ENCODE measurements at places on chromosomes 13 and 19.

GRCh38 chr13:106159295-106160195 is 375.9 kb downstream of the EFNB2 start:
- no peaks in the 10 kb centered on the region for H3K27me3 ChIP-seq
- H3K36me3 ChIP-seq: no peaks in the 10 kb centered on the region

DNA sequence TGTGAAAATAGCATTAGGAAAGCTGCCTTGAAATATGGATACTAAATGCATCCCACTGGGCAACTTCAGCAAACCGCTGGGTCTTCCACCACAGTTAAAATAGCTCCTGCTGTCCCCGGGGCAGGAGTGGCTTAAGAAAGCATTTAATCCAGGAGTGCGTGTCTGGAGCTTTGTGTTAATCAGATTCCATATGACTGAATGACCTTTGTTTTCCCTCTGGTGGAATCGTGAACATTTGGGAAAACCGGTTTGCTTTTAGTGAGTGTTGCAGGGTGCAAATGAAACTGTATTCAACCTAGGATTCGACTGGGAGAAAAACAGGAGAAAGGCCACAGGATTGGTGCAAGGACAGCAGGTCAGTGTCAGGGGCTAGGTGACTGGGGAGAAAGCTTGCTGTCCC is 237.6 kb upstream of the MAB21L1 start:
- H3K4me1 ChIP-seq: peaks cover 32% of the 10 kb centered on the region
- no peak for DNase-seq
- no peaks in the 10 kb centered on the region for H3K36me3 ChIP-seq
- peak overlapping the region; percentile 72 for H3K27ac ChIP-seq

DNA sequence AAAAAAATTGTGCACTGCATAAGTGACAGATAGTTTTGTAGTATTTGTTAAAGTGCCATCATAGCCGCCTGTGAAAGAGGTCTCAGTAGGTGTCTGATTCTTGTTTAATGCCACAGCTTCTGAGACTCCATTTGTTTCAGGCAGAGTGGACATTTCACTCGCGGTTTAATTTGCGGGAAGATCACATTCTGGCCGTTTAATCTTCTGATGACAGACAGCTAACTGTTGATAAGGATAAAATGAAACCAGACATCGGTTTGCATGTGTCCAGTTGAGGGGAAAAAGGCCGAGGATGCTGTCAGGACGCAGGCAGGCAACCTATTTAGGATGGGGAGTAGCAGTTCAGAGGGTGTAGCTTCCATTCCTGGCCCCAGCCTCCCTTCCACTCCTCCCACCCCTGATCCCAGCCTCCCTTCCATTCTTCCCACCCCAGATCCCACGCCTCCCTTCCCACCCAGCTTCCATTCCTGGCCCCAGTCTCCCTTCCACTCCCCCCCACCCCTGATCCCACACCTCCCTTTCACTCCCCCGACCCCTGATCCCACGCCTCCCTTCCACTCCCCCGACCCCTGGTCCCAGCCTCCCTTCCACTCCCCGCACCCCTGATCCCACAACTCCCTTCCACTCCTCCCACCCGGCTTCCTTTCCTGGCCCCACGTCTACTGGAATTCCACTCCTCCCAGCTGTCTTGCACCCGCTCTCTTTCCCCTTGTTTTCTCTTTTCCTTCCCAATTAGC is 23.8 kb downstream of the ATP11A start:
- no peaks in the 10 kb centered on the region for H3K36me3 ChIP-seq
- DNase-seq: no peak
- no peak overlapping the region for H3K4me3 ChIP-seq
- H3K4me1 ChIP-seq: peaks cover 52% of the 10 kb centered on the region

- H3K36me3 ChIP-seq: no peaks in the 10 kb centered on the region
- H3K27ac ChIP-seq: peak overlapping the region; percentile 17
- no peaks in the 10 kb centered on the region for H3K27me3 ChIP-seq
- DNase-seq: no peak
Observed at GRCh38 chr13:110985541-110985940, 70.7 kb upstream of the ANKRD10 start.

DNA sequence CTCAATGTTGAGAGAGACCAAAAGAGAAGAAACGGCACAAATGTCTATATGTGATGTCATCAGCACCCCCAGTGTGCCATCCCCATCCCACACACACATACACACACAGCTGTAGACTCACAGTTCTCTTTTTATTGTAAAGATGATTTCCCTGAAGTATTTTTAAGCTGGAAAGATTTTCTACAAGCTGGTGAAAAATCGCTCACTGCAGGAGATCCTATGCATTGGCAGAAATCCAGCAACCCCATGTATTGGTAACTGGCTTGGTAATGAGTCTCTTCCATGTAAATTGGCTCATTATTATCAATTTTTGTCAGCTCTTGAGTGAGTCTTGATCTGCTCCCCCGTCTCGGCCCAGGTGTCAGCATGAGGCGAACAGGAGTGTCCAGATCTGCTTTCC is 107.1 kb upstream of the UQCRFS1 start:
- no peak overlapping the region for H3K4me3 ChIP-seq
- H3K27me3 ChIP-seq: no peaks in the 10 kb centered on the region
- DNase-seq: no peak
- H3K4me1 ChIP-seq: no peaks in the 10 kb centered on the region
- H3K36me3 ChIP-seq: no peaks in the 10 kb centered on the region

DNA sequence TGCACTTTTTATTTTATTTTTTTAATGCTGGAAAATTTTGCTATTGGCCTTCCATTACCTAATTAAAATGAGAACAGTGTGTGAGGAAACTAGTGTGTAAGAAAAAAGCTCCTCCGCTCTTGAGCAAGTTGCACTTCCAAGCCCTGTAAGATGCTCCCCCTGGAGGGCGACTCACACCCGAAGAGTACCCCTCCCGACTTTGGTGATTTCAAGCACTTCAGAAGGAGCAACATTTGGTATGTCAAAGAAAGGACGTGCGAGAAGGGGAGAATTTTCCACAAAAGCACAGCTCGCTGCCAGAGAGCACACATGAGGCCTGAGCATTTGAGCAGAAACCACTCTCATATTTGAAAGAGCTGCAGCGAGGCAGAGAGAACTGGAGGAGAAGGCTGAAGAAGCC is 504.4 kb downstream of the FGF9 start:
- no peaks in the 10 kb centered on the region for H3K27me3 ChIP-seq
- no peaks in the 10 kb centered on the region for H3K36me3 ChIP-seq
- H3K4me1 ChIP-seq: no peaks in the 10 kb centered on the region
- no peak for DNase-seq
- H3K4me3 ChIP-seq: no peak overlapping the region

- H3K27me3 ChIP-seq: no peaks in the 10 kb centered on the region
- H3K4me1 ChIP-seq: peaks cover 8% of the 10 kb centered on the region
- peak overlapping the region; percentile 16 for H3K27ac ChIP-seq
- H3K36me3 ChIP-seq: no peaks in the 10 kb centered on the region
- DNase-seq: no peak
Observed at GRCh38 chr13:111247552-111247951, 72.9 kb upstream of the TEX29 start.

GRCh38 chr13:111919849-111920248 is 147.1 kb upstream of the SOX1 start:
- no peaks in the 10 kb centered on the region for H3K4me1 ChIP-seq
- peaks cover 7% of the 10 kb centered on the region for H3K27me3 ChIP-seq
- H3K4me3 ChIP-seq: no peak overlapping the region
- no peak for DNase-seq

DNA sequence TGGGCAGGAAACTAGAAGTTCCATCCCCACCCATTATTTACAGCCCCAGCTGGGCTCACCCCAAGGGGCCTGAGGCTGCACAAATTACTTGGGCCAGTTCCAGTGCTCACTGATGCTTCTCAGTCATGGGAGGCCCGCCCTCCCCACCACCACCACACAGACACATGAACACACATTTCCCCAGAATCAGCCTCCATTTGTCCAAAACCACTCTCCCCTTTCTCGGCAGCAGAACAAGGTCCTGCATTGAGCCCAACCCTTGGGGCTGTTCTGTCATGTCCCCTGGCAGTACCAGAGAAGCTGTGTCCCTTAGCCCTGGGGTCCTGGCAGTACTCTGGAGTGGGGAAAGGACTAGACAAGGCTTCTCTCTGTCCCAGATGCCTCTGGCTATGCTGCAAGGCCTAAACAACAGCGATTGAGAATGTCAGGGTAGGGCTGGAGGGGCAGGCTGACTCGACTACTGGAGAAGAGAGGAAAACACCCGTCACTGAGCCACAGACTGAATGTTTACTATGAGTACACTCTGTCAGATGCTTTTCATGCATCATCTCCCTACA is 21.8 kb downstream of the SAMD4B start:
- H3K4me3 ChIP-seq: no peak overlapping the region
- H3K36me3 ChIP-seq: no peaks in the 10 kb centered on the region
- no peak for DNase-seq
- H3K4me1 ChIP-seq: peaks cover 4% of the 10 kb centered on the region

GRCh38 chr19:29445246-29445645 is 80.5 kb upstream of the VSTM2B start:
- DNase-seq: no peak
- no peaks in the 10 kb centered on the region for H3K36me3 ChIP-seq
- no peak overlapping the region for H3K4me3 ChIP-seq
- H3K27ac ChIP-seq: no peak overlapping the region

- H3K36me3 ChIP-seq: no peaks in the 10 kb centered on the region
- DNase-seq: no peak
- no peaks in the 10 kb centered on the region for H3K27me3 ChIP-seq
- H3K27ac ChIP-seq: no peak overlapping the region
- no peak overlapping the region for H3K4me3 ChIP-seq
Observed at GRCh38 chr19:39937094-39937720, 2.8 kb upstream of the FCGBP start.

GRCh38 chr19:18594096-18594823 is 5.7 kb downstream of the REX1BD start:
- H3K36me3 ChIP-seq: no peaks in the 10 kb centered on the region
- peaks cover 21% of the 10 kb centered on the region for H3K27me3 ChIP-seq
- peaks cover 24% of the 10 kb centered on the region for H3K4me1 ChIP-seq

DNA sequence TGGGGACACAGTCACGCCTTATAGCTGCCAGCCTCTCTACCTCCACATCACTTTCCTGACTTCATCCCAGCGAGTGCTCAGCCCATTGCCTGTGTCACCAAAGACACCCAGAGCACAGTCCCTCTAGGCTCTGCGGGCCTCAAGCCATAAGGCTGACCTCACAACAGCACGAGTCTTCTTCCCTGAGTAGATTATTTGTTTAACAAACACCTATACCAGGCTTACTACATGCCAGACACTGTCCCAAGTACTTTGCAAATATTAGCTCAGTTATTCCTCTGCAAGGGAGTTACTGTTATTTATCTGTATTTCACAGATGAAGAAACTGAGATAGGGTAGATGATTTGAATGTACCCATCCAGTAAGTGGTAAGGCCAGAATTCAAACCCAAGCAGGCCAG is 504.3 kb downstream of the COG6 start:
- no peak overlapping the region for H3K4me3 ChIP-seq
- no peaks in the 10 kb centered on the region for H3K36me3 ChIP-seq
- DNase-seq: no peak
- H3K27ac ChIP-seq: no peak overlapping the region
- H3K27me3 ChIP-seq: peaks cover 4% of the 10 kb centered on the region

- H3K27ac ChIP-seq: no peak overlapping the region
- H3K36me3 ChIP-seq: no peaks in the 10 kb centered on the region
- no peaks in the 10 kb centered on the region for H3K27me3 ChIP-seq
- peak; percentile 7 for DNase-seq
Observed at GRCh38 chr19:2046046-2046907, 4.8 kb downstream of the MKNK2 start.

DNA sequence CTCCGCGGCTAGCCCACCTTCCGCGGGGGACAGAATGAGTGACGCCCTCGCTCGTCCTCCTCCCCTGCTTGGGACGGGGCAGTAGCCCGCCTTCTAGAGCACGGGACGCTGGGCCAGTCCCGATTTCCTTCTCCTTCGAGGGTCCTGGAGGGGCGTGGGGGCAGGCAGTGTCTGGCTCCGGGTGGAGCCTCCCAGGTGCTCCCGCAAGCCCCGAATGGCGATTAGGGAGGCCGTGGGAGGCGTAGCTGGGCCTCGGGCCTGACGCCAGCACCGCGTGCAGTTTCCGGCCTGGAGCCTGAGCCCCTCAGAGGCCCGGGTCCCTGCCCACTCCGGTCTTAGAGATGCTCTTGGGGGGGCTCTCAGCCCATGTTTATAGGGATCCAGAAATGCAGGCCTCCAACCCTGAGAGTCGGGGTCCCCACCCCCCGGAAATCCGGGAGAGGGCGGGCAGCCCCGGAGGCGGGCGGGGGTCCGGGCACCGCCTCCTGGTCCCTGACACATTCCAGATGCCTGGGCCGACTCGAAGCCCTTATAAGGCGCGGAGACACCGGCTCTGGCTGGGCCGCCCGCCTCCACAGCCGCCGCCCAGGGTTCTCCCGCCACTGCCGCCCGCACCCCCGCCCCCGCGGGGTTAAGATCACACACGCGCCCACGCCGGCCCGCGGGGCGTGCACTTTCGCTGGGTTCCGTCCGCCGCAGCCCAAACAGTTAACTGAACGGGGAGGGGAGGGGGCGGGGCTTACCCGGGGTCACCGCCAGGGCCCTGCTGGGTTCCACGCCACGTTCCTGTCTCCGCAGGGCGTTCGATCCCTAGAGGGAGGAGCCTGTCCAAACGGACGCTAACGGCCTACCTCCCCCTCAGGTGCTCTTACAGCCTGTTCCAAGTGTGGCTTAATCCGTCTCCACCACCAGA is 1.5 kb downstream of the MYADM start:
- H3K27ac ChIP-seq: peak overlapping the region; percentile 98
- peak; percentile 95 for DNase-seq
- H3K36me3 ChIP-seq: no peaks in the 10 kb centered on the region

GRCh38 chr13:23146006-23146405 is 34.8 kb upstream of the SGCG start:
- no peak overlapping the region for H3K27ac ChIP-seq
- H3K36me3 ChIP-seq: no peaks in the 10 kb centered on the region
- no peak for DNase-seq
- no peak overlapping the region for H3K4me3 ChIP-seq

- peak; percentile 34 for DNase-seq
- H3K4me1 ChIP-seq: peaks cover 19% of the 10 kb centered on the region
- no peaks in the 10 kb centered on the region for H3K27me3 ChIP-seq
- no peaks in the 10 kb centered on the region for H3K36me3 ChIP-seq
- peak overlapping the region; percentile 74 for H3K4me3 ChIP-seq
- H3K27ac ChIP-seq: peak overlapping the region; percentile 86
Observed at GRCh38 chr13:102597029-102597961, 509 bp downstream of the TPP2 start.

- H3K27me3 ChIP-seq: no peaks in the 10 kb centered on the region
- H3K4me1 ChIP-seq: peaks cover 13% of the 10 kb centered on the region
- H3K36me3 ChIP-seq: no peaks in the 10 kb centered on the region
- no peak overlapping the region for H3K27ac ChIP-seq
- no peak for DNase-seq
- no peak overlapping the region for H3K4me3 ChIP-seq
Observed at GRCh38 chr13:111395511-111396393, 75.3 kb downstream of the TEX29 start.

DNA sequence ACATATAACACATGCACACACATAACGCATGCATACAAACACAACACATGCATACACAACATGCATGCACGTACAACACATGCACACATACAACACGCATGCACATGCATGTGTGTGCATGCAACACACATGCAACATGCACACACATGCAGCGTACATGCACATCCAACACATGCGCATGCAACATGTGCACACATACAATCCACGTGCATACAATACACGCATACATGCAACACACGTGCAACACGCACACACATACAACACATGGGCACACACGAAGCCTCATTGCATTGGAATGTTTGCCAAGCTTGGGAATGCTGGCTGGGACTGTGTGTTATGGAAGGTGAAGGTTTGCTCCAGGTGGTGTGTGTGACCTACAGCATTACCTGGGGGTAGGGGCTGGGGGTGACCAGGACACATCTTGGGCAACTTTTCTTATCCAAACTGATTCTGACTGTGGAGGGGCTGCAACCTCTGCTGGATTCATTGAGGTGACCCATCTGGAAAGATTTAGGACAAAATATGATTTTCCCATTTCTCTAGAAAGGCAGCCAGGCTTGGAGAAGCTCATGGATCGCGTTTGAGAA is 58.9 kb downstream of the SPACA7 start:
- H3K4me1 ChIP-seq: no peaks in the 10 kb centered on the region
- no peak for DNase-seq
- H3K27me3 ChIP-seq: no peaks in the 10 kb centered on the region
- H3K36me3 ChIP-seq: no peaks in the 10 kb centered on the region
- no peak overlapping the region for H3K4me3 ChIP-seq

Measured in hepatocyte (in vitro differentiated cells).